NCI-H2107 (cell line): ENCODE measurements at places on chromosomes 1 and 21.

DNA sequence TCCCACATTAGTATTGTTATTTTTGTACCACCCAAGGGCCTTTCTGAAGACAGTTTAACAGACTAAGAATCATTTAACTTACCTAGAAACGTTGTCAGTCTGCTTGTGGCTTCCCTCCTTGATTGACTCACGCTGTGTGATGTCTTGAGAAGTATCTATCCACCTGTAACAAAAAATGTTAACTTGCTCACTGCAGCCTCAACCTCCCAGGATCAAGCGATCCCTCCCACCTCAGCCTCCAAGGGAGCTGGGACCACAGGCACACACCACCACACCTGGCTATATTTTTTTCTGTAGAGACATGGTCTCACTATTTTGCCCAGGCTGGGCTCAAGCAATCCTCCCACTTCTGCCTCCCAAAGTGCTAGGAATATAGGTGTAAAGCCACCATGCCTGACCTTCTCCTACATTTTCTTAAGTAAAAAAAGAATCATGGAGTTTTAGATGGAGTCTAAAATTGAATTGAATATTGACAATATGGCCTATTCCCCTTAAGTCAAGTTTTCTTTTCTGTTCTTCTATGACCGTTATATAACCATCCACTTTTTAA lies 15.6 kb downstream of the SFPQ start:
- no peak for DNase-seq

DNA sequence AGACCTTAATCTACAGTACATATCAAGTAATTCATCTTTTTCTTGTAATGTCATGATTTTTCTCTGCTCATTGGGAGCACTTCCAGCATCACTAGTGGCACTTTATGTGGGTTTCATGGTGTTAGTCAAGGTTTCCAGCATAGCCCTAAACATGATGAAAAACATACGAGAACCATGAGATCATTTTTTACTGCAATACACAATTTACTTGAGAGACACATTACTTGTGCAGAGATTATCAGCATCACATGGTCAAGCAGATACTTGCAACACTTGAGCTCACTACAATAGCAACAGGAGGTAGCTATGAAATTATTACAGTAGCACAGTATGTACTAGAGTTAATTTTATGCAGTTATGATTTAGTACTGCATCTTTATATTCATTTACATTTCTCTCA lies 36.4 kb downstream of the ITGB3BP start:
- DNase-seq, result no peak

DNA sequence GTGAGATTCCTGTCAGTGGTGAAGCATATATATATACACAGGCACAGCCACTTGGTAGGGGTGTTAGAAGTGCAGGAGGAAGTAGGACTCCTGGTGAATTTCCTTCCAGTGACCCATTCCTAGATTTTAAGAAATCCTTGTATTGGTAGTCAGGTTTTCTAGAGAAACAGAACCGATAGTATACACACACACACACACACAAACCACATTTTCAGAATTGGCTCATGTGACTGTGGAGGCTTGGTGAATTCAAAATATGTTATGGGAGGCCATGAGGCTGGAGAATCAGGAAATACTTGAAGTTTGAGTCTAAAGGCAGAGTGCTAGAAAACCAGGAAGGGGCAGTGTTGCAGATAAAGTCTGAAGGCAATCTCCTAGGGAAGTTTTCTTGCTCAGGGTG lies 114.2 kb downstream of the FCRL5 start:
- DNase-seq, result no peak

DNA sequence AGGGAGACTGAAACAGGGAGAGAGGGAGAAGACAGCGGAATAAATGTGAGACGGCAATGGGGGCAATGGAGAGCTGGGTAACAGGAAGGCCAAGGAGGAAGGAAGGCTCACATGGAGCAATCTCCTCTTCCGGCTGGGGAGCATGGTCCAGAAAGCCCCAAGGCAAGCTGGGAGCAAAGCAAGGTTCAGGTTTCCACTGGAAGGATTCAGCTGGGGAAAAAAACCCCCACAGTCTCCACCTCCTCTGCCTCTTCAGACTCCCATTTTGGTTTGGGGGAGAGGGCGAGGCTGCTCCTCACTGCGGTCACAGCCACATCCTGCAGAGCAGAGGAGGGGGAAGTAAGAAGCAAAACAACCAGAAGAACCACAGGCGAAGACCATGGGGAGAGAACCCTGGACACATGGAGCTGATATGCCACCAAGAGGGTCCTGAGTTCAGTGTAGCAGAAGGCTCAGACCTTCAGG lies 650 bp downstream of the TNFAIP8L2 start:
- no peak for DNase-seq

DNA sequence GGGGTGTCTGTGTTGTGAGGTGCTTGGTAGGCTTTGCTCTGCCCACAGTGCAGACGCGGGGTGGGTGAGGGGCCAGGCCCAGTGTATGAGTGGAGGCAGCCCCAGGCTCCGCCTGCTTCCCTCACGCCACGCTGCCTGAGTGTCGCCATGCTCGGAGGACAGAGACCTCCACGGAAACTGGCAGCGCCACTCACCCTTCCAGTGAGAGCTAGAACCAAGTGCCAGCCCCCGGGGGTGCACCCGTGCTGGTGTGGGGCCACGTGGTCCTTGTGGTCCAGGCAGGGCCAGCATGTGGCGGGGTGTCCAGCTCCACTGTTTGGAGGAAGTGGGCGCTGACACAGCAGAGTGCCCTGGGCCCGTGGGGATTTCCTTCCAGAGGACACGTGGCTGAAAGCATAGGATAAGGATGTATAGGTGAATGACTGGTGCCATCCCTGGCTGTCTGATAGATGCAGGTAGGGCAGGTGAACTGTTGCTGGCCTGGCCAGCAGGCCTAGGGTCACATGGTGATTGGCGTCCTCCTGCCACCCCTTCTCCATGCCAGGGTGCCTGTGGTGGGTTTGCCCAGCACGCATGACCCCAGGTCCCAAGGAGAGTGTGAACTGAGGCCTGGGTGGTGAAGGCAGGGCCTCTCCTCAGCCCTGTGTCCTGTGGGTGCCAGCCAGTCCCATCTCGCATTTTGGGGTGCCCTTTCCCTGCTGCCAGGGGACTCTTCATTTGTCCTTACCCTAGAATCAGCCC lies 3.8 kb downstream of the LRRC3 start:
- no peak for DNase-seq
